Astrocyte (in vitro differentiated cells and primary cell): ENCODE measurements at places on chromosomes 2 and 18. TPM values are rescaled to one million over a fixed set of nuclear protein-coding genes. Genes with fewer than 3 reads are reported as not detected.

The GDF7 gene
- 0.91 and 1.9 TPM in 2 replicates for total RNA-seq

The PPIL3 gene
- 34.6 and 34.8 TPM in 2 replicates for total RNA-seq

The ABHD1 gene
- not detected in 2 replicates for total RNA-seq

The CCDC74B gene
- total RNA-seq, result 3.0 and 3.7 TPM in 2 replicates

The SCYGR4 gene
- not detected in 2 replicates for total RNA-seq

The FAM124B gene
- not detected in 2 replicates for total RNA-seq

The ALKAL2 gene
- total RNA-seq, result 1.3 and 1.5 TPM in 2 replicates

The DSG1 gene
- 0.05 TPM in 1 of 2 replicates, not detected in the other for total RNA-seq

The SOWAHC gene
- total RNA-seq, result 14.1 and 16.5 TPM in 2 replicates

The RABL2A gene
- total RNA-seq, result 13.0 and 14.1 TPM in 2 replicates

The CCDC74A gene
- total RNA-seq, result 6.5 and 7.2 TPM in 2 replicates

The IL1B gene
- not detected in 2 replicates for total RNA-seq

The ITPRIPL1 gene
- 0.10 and 0.45 TPM in 2 replicates for total RNA-seq

The MYO1B gene
- total RNA-seq, result 95.7 TPM in 2 replicates

The RPIA gene
- 11.4 and 13.3 TPM in 2 replicates for total RNA-seq

The THSD7B gene
- total RNA-seq, result 0.14 and 0.18 TPM in 2 replicates

The MAP2 gene
- total RNA-seq, result 11.8 and 15.9 TPM in 2 replicates

The IL18R1 gene
- total RNA-seq, result 2.4 and 4.4 TPM in 2 replicates

The TMEM247 gene
- not detected in 2 replicates for total RNA-seq
